ENCODE measurements at places on chromosomes 2 and 18.

DNA sequence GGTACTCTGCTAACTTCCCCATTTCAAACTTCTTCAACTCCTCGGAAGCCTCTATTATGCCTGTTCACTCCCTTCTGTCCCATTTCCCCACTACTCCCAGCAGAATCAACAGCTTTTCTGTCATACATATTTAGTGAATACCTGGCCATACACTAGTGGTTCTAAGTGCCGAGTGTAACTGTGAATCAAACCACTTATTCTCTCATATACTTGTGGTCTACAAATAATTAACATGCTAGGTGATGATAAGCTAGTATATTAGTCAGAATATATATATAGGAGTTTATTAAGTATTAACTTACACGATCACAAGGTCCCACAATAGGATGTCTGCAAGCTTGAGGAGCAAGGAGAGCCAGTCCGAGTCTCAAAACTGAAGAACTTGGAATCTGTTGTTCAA is 150.7 kb downstream of the CCDC102B start:
- DNase-seq: no peak

DNA sequence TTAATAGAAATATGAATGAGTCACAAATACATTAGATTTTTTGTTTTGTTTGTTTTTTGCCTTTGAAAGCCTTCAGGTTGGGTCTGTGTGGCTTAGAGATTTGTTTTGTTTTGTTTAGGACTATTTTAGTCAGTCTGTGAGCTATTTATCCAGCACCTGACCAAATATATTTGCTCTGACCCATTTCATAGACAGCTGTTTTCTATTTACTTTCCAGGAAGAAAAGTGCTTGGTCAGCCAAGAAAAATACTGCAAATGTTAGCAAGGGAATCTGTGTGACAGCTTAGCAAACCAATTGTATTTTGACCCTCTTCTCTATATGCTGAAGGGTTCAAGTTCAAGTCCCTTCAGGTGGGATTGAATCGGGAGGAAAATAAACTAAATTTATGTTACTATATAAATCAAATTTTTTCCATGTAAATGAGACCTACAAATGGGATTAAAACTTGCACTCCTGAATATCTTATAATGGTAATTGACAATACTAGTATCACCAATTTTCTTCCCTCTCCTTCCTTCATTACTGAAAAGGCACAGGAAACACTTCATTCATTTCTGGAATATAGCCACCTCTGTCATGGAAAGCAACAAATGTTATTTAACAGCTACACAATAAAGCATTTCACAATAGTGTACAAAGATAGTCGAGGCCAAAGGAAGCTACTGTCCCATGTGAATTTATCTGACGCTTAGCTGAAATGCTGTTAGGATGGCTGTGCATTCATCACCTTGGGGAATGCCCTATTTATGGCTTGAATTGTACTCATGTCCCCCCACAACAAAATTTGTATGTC is 23.1 kb upstream of the KLF7 start:
- DNase-seq: no peak

- no peak for DNase-seq
Measured at GRCh38 chr2:2097549-2097948, 233.5 kb downstream of the MYT1L start.

DNA sequence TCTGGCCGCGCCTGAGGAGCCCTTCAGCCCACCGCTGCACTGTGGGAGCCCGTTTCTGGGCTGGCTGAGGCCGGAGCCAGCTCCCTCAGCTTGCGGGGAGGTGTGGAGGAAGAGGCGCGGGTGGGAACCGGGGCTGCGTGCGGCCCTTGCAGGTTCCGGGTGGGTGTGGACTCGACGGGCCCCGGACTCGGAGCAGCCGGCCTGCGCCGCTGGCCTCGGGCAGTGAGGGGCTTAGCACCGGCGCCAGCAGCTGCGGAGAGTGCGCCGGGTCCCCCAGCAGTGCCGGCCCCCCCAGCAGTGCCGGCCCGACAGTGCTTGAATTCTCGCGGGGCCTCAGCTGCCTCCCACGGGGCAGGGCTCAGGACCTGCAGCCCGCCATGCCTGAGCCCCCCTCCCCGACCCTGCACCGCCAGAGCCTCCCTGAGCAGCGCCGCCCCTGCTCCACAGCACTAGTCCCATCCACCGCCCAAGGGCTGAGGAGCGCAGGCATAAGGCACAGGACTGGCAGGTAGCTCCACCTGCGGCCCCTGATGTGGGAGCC is 534.2 kb downstream of the ZNF804A start:
- no peak for DNase-seq

- no peak for DNase-seq
Measured at GRCh38 chr2:217933617-217933993, 69.2 kb downstream of the TNS1 start.

Data from retina (tissue), 1 donor.